ENCODE measurements at places on chromosomes 11 and 22.
A peak's percentile ranks its signal among the peaks of the same experiment; 100 is the strongest.

DNA sequence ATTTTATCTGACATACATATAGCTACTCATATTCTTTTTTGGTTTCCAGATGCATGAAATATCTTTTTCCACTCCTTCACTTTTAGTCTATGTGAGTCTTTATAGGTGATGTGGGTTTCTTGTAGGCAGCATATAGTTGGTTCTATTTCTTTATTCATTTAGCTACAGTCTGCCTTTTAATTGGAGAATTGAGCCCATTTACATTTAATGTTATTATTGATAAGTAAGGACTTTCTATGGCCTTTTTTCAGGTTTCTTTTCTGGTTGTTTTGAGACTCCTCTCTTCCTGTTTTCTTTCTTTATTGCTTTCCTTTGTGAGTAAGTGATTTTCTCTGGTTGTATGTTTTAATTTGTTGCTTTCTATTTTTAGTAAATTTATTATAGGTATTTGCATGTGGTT lies 27.2 kb downstream of the CNTF start:
- DNase-seq, result no peak

DNA sequence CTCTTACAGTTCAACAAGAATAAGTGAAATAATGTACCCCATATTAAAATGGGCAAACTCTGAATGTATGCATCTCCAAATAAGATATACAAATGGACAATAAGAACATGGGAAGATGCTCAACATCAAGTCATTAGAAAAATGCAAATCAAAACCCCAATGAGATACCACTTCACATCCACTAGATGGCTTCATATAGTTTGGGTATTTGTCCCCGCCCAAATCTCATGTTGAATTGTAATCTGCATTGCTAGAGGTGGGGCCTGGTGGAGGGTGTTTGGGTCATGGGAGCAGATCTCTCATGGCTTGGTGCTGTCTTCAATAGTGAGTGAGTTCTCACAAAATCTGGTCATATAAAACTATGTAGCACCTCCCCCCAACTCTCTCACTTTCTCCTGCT lies 5.7 kb downstream of the MPZL2 start:
- no peak for DNase-seq

DNA sequence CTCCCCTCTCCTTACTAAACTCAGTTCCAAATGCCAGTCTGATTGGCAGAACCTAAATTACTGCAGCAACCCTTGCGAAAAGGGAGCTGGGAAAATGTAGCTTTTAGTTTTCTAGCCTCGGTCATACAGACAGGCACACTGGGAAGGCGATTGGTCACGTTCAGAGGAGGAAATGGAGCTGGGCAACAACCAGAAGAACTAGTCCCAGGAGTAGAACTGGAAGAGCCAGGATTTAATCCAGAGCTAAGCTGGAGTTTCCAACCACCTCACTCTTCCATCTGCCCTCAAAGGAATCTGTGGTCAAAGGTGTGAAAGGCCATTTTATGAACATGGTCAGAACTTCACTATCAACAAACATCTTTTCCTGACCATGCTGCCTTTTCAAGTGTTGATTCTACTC lies 155.7 kb upstream of the ARHGAP20 start:
- no peak for DNase-seq

- no peak for DNase-seq
Observed at GRCh38 chr11:64687204-64687603, 35.8 kb downstream of the NRXN2 start.

GRCh38 chr11:111305876-111306275 lies 7.5 kb downstream of the POU2AF3 start:
- DNase-seq, result no peak

DNA sequence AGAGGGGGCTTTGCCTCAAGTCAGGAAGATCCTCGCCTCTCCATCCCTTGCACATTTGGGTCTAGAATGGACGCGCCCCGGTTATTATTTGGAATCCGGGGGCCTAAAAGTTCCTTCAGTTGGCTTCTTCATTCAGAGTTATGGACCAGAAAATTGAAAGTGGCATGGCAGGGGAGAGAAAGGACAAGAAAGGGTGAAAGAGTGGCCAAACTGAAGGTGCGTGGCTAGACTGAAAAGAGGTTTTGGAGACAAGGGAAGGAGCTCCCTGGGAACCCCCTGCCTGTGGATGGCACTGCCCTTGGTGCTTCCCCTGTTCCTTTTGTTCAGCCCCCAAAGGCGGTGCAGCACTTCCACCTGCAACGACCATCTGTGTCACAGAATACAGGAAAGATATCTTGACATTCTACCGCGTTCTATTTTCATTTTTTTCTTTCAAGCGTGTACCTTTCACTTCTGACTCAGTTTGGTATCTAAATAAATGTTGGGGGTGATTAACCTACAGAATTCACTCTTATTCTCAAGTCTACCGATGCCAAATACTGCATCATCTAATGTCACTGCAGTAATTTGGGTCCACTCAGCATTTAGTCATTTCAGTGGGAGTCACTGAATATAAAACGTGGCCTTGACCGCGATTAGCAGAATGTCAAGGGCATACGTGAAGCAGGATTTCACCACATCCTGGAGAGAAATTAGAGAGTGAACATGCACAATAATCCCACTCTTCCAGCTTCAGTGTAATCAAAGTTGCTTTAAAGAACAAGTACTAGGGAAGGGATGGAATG lies 88.1 kb upstream of the ARHGAP32 start:
- DNase-seq, result peak; percentile 1

- DNase-seq, result no peak
Observed at GRCh38 chr11:68654978-68655377, 29.4 kb upstream of the GAL start.

DNA sequence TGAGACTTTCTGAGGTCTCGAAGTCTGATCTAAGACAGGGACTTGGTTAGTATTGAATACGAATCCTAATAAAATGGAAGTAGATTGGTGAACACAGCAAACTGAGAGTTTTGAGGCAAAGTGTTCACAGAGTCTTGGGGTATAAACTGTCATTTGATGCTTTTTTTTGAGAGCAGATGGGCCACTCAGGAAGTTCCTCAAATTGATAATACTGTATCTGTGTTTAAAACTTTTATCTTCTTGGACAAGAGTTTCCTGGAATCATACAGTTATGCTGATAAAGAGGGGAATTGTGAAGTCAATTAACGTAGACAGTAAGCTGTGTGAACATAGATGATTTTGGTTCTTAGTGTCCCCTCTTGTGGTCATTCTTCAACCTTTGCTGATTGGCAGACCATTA lies 80.0 kb upstream of the CLPB start:
- no peak for DNase-seq
